ENCODE measurements at places on chromosomes 11 and 22.

DNA sequence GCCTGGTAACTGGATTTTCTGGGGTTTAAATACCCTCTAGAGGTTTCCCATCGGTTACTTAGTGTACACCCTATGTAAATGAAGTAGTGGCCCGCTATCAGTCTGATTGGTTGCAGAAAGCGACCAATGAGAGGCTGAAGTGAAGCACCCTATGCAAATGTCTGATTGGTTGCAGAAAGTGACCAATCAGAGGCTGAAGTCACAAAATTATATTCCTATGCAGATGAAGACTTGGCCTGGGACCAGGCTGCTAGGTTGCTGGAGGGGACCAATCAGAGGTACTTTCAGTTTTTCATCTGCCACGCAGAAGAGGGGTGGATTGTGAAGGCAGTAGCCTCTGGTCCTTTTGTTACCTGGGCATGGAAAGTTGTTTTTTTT lies 134.8 kb downstream of the TBC1D22A start:
- no peak for DNase-seq

DNA sequence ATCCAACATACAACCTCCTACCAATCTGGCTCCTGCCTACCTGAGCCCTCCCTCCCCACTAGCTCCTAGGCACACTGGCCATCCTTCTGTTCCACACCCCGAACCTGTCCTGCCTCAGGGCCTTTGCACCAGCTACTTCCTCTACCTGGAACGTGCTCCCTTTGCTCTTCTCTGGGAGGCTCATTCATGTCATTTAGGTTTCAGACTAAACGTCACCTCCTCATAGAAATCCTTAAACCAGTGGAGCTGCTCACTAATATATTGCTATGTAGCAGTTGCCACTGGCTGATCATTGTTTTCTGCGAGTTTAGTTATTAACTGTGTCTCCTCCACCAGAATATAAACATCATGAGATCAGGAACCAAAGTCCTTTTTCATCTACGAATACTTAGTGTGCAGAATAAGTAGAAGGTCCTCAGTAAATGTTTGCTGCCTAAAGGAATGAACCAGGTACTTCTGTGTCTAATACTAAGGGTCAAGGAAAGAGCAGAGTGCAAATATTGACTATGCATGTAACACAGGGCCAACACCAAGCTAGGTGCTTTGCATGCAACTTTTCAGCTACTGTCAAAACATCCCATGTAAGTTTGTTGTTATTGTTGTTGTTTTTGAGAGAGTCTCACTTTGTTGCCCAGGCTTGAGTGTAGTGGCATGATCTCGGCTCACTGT lies 277.6 kb upstream of the SYN3 start:
- no peak for DNase-seq

GRCh38 chr11:123378096-123378495 lies 52.0 kb upstream of the GRAMD1B start:
- no peak for DNase-seq

GRCh38 chr11:107282195-107282594 lies 175.4 kb downstream of the CWF19L2 start:
- no peak for DNase-seq

- DNase-seq = no peak
Observed at GRCh38 chr22:34914846-34915245, 151.1 kb upstream of the ISX start.

DNA sequence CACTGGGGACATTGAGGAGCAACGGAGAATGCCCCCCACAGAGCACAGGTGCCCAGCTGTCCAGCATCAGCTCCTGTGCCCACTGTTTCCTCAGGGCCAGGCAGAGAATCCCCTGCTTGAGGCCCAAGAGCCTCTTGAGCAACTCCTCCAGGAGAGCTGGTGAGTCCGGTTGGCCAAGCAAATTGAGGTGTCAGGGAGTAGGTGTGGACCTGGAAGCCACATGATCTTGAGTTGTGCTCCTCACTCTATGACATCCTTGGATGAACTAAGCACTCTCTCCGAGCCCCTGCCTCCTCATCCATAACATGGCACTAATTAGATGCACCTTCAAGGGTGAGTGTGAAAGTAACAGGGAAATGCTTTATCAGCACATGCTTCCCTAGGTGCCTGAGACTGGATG lies 121.3 kb downstream of the DBX1 start:
- DNase-seq = no peak
